ENCODE measurements at places on chromosomes 12 and 14. TPM values are rescaled to one million over a fixed set of nuclear protein-coding genes. Genes with fewer than 3 reads are reported as not detected.

GRCh38 chr12:123763093-123763492 lies 992 bp downstream of the DNAH10 start:
- H3K36me3 ChIP-seq: peaks cover 8% of the 10 kb centered on the region
- peaks cover 14% of the 10 kb centered on the region for H3K27me3 ChIP-seq
- DNase-seq: no peak
- H3K4me3 ChIP-seq: no peak overlapping the region
- H3K4me1 ChIP-seq: peaks cover 7% of the 10 kb centered on the region

DNA sequence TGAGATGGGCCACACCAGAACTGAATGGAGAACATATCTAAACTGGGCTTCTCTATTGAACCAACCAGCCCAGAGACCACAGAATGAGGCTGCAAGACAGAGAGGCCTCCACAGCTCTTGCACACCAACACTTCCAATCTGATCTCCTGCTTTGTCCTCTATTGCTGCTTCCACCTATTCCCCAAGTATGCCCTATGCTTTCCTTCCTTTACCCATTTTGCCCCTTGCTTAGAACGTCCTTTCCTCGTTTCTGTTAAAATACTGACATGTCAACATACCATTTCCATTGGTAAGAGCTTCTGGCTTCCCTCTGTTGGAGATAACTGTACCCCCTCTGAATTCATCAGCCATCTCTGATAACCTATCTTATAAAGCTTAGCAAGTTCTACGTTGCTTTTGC lies 2.8 kb downstream of the SLC2A13 start:
- H3K27me3 ChIP-seq: peaks cover 40% of the 10 kb centered on the region
- no peak overlapping the region for H3K27ac ChIP-seq
- peaks cover 30% of the 10 kb centered on the region for H3K4me1 ChIP-seq
- no peaks in the 10 kb centered on the region for H3K36me3 ChIP-seq
- H3K4me3 ChIP-seq: no peak overlapping the region

DNA sequence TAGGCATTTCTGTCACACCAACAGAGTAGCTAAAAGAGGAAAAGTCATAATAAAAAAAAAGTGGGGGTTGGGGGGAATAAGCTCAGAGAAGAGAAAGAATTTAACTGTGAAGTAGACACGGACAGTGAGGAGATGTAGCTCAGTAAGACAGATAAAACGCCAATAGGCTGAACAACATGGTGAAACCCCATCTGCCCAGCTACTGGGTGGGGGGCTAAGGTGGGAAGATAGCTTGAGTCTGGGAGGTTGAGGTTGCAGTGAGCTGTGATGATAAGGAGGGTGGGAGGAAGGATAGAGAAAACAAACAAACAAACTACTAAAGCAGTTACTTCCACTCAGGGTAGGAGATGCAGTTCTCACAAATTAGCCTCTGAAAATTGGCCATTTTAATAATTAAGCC lies 25.0 kb downstream of the HECTD4 start:
- no peak overlapping the region for H3K27ac ChIP-seq
- no peaks in the 10 kb centered on the region for H3K36me3 ChIP-seq
- H3K4me1 ChIP-seq: no peaks in the 10 kb centered on the region
- no peaks in the 10 kb centered on the region for H3K27me3 ChIP-seq
- H3K4me3 ChIP-seq: no peak overlapping the region

GRCh38 chr12:67630373-67631088 lies 18.0 kb upstream of the DYRK2 start:
- peaks cover 10% of the 10 kb centered on the region for H3K36me3 ChIP-seq
- H3K27ac ChIP-seq: peak overlapping the region; percentile 89
- peak; percentile 81 for DNase-seq
- H3K27me3 ChIP-seq: no peaks in the 10 kb centered on the region
- H3K4me1 ChIP-seq: peaks cover 62% of the 10 kb centered on the region

DNA sequence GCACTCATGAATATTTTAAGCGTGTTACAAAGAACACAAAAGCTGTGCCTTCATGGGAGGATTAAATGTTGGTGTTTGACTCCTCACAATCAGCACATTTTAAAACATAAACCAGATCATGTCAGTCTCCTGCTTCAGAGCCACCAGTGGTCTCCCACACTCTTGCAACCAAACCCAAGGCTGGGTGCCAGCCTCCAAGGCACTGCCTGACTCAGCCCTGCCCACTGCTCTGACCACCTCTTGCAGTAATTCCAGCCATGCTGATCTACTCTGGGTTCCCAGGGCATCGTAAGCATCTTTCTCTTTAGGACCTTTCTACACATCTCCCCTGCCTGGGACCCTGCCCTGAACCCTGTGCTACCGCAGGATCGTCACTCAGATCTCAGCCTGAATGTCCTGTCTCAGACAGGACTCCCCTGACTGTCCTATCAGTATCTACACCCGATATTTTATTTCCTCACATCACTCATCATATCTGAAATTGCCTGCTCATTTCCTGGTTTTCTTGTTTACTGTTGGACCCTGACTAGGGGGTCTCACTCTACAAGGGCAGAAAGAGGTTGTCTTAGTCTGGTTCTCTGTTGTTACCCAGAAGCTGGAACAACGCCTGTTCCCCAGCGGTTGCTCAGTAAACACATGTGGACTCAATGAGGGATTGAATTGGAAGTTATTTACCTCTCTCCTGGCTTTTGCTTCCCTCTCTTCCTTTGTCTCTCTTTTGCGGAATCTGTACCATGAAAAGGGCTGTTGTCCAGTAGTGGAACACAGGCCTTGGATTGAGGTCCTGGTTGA lies 449.8 kb downstream of the RAD51B start:
- peak overlapping the region; percentile 46 for H3K27ac ChIP-seq
- DNase-seq: no peak
- no peak overlapping the region for H3K4me3 ChIP-seq

- no peak overlapping the region for H3K27ac ChIP-seq
- no peaks in the 10 kb centered on the region for H3K36me3 ChIP-seq
- DNase-seq: no peak
- no peaks in the 10 kb centered on the region for H3K4me1 ChIP-seq
- peaks cover 9% of the 10 kb centered on the region for H3K27me3 ChIP-seq
Observed at GRCh38 chr14:51431033-51431709, 191.1 kb downstream of the TMX1 start.

DNA sequence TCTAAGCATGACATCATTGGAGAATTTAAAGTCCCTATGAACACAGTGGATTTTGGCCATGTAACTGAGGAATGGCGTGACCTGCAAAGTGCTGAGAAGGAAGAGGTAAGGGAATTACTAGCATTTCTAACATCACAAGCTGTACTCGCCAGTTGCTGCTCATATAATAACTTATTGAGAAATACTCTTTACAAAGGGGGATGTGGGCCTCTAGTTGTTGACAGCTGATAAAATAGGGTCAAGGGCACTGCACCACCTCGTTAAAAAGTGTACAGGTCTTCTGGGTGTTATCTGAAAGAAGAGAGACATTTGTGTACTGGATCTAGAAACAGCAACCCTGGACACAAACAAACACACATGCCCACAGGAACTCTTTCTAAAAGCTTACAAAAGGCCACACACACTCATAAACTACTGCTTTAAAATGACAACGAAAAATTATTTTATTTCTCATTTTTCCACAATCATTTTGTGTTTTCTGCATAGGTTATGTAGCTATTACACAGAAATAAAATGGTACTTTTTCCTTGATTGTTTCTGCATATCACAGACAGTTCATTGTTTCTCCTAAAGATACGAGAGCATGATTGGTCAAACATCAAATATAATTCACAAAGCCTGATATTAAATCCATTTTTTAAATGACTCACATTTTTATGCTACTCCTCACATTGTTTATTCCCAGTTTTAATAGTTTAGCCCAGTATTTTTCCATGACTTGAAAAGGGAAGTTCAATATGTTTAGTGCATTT lies 391.1 kb downstream of the PAWR start:
- no peaks in the 10 kb centered on the region for H3K4me1 ChIP-seq
- no peak overlapping the region for H3K27ac ChIP-seq
- no peaks in the 10 kb centered on the region for H3K36me3 ChIP-seq
- no peaks in the 10 kb centered on the region for H3K27me3 ChIP-seq
- no peak for DNase-seq

GRCh38 chr12:5571115-5571514 lies 139.2 kb downstream of the NTF3 start:
- peaks cover 4% of the 10 kb centered on the region for H3K27me3 ChIP-seq
- H3K4me3 ChIP-seq: no peak overlapping the region
- no peaks in the 10 kb centered on the region for H3K4me1 ChIP-seq

DNA sequence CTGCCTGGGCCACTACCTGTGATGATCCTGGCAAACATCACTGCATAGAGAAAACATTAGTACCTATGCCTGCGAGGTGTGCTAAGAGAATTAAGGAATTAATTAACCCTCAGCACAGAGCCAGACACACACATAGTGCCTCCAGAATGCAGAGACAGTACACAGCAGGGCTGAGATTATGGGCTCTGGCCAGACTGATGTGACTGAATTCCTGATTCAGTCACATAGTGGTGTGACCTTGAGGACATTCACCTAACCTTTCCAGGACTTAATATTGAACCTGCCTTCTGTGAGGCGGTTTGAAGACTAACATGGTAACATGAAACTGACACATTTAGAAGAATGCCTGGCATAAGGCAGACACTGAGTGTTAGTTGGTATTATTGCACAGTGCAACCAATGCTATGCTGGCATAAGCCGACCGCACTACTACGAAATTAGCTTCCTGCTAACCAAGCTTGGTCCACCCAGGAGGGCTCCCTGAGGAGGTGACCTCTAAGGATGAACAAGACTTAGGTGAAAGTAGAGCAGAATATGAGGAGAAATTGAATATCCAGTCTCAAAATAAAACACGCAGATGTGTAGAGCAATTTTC lies 32.0 kb upstream of the SELPLG start:
- no peak overlapping the region for H3K27ac ChIP-seq
- peaks cover 17% of the 10 kb centered on the region for H3K4me1 ChIP-seq
- no peaks in the 10 kb centered on the region for H3K36me3 ChIP-seq

- DNase-seq: no peak
- no peak overlapping the region for H3K27ac ChIP-seq
- peaks cover 7% of the 10 kb centered on the region for H3K27me3 ChIP-seq
- no peaks in the 10 kb centered on the region for H3K4me1 ChIP-seq
- no peaks in the 10 kb centered on the region for H3K36me3 ChIP-seq
- H3K4me3 ChIP-seq: no peak overlapping the region
Observed at GRCh38 chr12:107948391-107948945, 174.0 kb downstream of the ASCL4 start.

The PTPRB gene
- not detected for total RNA-seq

All from activated T-helper 1 cell treated with anti-CD3 and anti-CD28 coated beads, Interleukin-12 subunit alpha, Interleukin-12 subunit beta, Interleukin-2, Interleukin-4 antibody, amounts not matched to agents 30 ng/mL and 10 ng/mL and 1 ng/mL, durations not matched to agents 14 hours and 24 hours and 36 hours (primary cell).